ENCODE measurements at places on chromosomes 12 and 14. TPM values are rescaled to one million over a fixed set of nuclear protein-coding genes. Genes with fewer than 3 reads are reported as not detected.

Gene GALNT4
- total RNA-seq = 8.2 TPM

Gene TMEM117
- total RNA-seq = 19.2 TPM

- DNase-seq = no peak
These were observed 250.2 kb downstream of the GPHN start for GRCh38 chr14:66758031-66758613.

DNA sequence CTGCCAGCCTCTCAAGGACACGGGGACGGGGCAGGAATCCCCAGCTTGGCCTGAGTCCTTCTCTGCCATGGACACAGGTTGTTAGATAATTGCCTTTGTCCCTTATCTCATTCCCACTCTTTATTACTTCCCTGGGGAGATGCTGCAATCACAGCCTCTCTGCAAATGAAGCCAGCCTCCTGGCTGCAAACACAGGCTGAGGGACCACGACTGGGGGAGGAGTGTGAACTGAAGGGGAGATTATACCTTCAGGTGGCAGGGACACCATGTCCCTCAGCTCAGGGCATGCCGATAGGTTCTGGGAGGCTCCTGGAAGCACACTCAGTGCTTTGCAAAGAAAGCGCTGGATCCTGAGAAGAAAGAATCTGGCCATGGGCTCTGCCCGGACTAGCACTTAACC, 16.1 kb upstream of the CHGA start:
- no peak for DNase-seq

DNA sequence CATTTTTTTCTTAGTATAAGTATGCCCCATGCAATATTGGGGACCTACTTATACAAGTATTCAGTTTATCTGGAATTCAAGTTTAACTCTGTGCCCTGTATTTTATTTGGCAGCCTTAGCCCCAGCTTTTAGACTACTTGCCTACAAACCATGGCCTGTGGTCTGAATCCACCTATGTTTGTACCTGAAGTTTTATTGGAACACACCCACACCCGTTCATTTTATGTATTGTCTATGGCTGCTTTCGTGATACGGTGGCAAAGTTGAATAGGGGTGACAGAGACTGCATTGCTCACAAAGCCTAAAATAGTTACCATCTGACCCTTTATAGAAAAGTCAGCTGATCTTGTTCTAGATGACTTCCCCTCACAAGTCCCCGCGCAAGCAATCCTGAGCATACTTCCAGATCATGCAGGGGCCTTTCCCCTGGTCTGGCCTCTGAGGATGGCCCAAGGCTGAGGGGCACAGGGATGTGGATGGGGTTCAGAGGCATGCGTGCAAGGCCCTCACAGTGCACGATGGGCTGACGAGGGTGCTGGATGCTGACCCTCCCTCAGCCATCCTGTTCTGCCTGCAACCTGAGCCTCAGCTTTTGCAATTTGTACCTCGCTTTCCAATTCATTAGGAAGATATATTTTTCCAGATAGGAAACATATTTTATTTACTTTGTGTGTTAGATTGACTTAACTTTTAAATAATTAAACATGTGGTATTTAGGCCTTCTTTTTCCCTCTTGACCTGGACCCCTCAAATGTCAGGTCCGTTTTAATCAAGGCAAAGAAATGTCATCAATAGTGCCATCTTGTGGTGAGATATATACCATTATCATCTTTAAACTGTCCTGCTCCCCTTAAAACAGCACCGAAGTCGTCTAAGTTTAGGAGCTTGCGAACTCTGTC, 527.3 kb upstream of the CCDC196 start:
- DNase-seq = no peak

GRCh38 chr12:22625762-22626294, 857 bp downstream of the ETNK1 start:
- DNase-seq = peak; percentile 32

DNA sequence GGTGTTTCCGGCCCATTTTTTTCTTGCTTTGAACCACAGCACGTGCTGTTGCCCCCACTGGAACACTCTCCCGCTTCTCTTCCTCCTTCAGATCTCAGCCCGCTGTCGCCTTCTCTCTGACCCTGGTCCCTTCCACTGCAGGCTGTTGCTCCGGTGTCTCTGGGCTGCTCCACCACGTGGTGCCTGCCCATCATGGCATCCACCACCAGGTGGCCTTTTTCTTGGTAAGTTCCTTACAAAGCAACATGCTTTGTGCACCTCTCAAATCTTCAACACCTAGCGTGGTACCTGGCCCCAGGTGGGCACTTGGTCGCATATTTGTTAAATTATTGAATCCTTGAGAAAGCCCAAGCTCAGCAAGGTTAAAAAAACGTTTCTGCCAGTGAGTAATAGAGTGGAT, 19.1 kb downstream of the TUNAR start:
- DNase-seq = peak; percentile 18

GRCh38 chr14:65805113-65805473, 392.6 kb downstream of the FUT8 start:
- DNase-seq = no peak
